Astrocyte of the spinal cord (primary cell): ENCODE measurements at places on chromosomes 5 and 9.

DNA sequence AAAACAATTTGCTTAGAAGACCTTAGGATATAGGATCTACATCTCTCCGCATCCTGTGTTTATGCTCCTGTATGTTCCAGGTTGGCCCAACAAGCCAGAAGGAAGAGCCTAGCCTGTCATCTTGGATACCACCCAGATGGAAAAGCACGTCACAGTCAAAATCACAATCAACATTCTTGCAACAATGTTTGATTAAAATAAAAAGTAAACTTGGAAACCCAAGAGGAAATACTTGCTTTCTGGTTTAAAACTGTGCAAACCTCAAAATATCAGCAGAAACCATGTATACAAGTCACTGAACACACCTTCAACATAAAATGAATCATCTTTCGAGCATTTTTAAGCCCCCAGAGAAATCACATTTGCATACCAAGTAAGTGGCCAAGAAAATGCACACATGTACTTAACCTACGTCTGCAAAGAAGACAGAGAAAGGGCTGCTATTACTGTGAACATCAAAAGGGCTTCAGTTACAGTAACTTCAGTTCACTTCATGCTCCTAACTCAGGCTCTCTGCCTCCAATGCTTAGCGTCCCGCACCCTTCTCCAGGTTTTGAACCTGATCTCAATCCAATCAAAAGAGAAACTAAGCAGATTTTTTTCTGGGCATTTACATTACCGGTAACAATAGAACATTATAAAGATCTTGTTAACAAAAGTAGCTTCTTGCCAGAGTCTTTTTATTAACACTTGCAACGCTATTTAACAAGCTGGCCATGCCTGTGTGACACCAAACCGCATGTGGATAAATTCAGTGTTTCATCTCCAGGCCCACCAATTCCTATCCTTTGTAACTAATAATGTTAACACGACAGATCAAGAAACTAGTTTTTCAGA, 1.3 kb downstream of the ENC1 start:
- DNase-seq, result peak; percentile 66

GRCh38 chr9:21412107-21412506, 3.2 kb downstream of the IFNA8 start:
- DNase-seq, result no peak

- peak; percentile 49 for DNase-seq
Observed at GRCh38 chr5:120457839-120458507, 6.1 kb upstream of the PRR16 start.

DNA sequence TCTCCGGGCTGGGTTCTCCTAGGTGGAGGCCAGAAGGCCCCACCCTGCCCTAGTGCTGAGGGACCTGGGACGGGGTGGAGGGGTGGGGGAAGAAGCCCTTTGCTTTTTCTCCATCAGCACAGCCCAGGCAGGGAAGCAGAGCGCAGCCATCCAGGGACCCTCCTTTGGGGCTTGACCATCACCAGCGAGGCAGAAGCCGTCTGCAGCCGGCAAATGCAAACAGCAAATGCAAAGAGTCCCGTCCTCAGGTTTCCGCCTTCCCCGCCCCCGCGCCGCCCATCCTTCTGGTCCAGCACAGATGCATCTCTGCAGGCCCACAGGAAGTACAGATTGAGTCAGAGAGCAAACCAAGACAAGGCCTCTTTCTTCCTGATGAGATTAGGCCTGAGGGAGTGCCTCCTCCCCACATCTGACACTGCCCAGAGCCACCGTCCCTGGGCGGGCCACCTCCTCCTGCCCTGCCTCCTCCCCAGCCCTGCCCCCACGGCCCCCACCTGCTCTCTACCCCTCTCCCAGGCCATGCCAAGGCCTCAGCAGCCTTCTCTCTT, 23.4 kb downstream of the CORO2A start:
- DNase-seq, result peak; percentile 40

GRCh38 chr5:16057277-16057676, 122.3 kb downstream of the MARCHF11 start:
- no peak for DNase-seq
